ENCODE measurements at places on chromosomes 2 and 18.

GRCh38 chr2:98871506-98871905 is 64.5 kb downstream of the CRACDL start:
- no peak for DNase-seq

GRCh38 chr2:18491577-18491976 is 68.9 kb downstream of the RDH14 start:
- no peak for DNase-seq

- no peak for DNase-seq
Measured at GRCh38 chr2:118122594-118123281, 34.5 kb downstream of the INSIG2 start.

GRCh38 chr2:68279691-68280090 is 27.4 kb upstream of the PPP3R1 start:
- no peak for DNase-seq

DNA sequence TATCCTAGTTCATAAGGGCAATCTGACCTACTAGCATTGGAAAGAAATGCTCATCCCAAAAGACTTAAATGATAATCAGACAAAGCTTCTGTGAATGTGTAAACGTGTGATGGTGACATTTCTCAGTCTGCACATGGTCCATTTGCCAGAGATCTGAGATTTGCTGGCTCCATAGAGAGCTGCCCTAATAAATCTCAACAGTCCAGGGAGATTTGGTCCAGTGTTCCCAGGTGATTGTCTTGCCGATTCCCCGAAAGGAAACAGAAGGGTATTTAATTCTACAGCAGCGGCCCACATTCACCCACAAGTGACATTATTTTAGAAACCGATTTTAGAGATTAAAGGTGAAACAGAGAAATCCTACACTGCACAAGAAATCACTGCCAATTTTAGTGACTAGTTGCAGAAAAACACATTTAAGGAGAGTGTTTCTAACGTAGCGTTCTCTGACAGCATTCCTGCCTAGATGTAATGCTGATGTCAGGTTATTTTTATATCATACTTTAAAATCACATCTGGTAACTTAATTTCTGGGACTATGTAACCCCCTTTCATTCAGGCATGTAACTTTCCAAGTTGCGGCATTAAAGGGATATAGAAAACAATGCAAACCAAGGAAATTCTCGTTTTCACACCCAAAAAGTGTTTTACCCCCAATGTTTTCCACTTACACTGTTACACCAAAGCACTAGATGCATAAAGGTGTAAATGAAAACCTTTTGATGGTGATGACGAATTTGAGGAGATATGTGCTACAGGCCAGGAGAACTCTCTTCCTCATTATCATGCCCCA is 231.9 kb upstream of the FN1 start:
- no peak for DNase-seq

DNA sequence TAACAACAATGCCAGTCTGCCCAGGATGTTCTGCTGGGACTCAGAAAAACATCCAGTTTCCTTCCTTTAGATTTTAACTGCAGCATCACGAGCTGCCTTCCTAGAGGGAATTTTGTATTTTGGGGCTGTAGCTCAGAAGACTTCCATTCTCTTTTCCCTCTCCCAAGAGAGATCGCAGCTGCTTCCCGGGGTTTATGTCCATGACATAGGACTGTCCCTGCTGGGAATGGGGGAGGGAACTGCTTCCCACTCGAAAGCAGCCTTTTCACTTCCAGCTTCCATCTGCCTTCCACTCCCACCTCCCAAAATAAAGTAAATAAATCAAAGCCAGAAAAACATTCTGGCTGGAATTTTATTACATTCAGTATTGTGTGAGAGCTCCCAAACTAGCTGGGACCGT is 52.4 kb downstream of the LIMS1 start:
- DNase-seq: no peak

- no peak for DNase-seq
Measured at GRCh38 chr2:188265315-188265714, 26.4 kb upstream of the GULP1 start.

- no peak for DNase-seq
Measured at GRCh38 chr2:172116107-172116506, 13.4 kb upstream of the DLX2 start.

GRCh38 chr18:35680139-35680551 is 98.6 kb downstream of the GALNT1 start:
- DNase-seq: no peak

DNA sequence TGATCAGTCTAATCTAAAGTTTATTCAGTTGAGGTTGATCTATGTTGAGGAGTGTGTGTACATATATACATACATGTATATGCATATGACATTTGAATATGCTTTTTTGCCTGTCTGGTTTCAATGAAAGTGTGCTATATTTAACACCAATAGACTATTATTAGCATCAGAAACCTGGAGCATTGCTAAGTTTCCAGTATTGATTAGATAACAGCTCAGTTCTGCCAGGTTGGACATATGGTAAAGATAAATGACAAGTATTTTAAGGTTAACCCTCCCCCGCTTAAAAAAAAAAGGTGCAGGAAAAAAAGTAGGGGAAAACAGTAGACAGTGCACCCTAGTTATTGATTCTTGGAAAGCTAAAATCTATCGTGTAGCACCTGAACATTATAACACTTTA is 19.4 kb downstream of the CREB1 start:
- DNase-seq: no peak

DNA sequence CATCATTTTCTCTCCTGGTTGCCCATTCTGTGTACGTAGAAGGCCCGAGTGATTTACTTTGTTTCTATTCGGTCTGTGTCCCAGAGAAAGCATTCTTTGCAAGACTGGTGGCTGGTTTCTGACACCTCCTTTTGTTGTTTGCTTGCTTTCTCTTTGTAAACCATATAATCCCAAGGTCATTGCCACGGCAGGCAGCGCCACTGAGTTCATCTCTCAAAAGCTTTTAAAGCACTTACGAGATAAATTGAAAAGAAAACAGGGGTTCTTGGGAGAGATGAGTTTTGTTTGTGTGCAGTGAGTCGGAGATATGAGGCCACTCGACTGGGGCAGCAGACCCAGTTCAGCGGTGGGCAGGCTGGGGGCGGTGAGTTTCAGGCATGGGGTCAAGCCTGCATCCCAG is 137.6 kb downstream of the NCK2 start:
- DNase-seq: no peak

DNA sequence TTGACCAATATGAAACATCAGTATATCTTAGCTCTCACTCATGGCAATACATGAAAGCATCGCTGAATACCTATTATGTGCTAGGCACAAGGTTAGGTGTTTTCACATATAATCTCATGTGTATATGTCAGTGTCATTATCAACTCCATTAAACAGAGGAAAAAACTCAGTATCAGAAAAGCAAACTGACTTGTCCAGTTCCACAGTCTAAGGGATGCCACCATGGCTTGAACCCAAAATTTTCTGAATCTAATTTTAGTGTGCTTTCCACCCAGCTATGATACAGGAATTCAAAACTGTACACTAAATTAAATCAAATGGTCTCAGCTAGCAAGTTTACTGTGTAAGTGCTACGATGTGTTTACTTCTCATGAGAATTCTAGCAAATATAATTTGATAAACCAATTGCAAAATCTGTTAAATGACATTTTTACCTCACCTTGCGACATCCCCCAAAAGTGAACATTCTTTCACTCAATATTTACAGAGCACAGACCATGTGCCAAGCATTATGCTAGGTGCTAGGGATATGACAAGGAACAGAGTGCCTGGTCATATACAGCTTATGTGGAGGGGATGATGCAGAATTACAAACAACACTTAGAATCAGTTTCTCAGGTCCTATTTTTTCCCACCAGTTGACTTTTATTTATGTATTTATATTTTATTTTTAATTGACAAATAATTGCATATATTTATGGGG is 211.6 kb downstream of the PID1 start:
- no peak for DNase-seq

DNA sequence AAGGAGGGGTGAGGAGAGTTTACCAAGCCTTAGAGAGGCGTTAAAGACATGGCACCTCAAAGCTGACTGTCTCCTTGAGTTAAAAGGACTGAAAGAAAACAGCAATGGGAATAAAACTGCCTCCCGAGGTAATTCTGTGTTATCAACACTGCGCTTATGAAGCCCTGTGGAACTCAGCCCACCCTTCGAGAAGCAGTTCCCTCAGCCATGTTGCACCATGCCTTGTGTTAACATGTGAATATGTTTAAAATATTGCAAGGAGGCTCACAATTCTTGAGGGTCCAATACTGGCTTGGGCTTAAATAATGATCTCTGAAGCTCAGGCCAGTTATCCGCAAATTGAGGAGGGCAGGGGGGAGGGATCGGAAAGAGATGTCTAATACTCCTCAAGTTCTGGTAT is 14.7 kb downstream of the KLF7 start:
- no peak for DNase-seq

- no peak for DNase-seq
Measured at GRCh38 chr2:168354499-168354898, 101.6 kb upstream of the CERS6 start.

- no peak for DNase-seq
Measured at GRCh38 chr2:9678544-9678943, 47.7 kb upstream of the YWHAQ start.

GRCh38 chr2:186709529-186710450 is 15.9 kb downstream of the FAM171B start:
- DNase-seq: no peak

DNA sequence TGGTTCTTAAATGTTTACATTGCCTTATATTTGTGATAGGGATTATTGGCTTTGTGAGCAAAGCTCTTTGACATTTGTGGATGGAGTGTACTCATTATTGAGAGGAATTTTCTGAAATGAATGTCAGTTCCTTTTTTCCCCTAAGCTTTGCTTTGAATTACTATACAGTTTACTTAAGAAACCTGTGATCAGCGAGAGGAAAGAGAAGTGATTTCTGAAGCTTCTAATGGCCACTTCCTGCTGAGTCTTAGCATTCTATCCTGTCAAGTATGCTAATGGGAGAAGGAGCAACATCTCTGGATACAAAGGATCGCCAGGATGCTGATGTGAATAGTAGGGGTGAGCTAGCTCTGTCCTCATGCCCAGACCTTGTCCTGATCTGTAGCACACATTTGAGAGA is 47.8 kb upstream of the MGAT5 start:
- no peak for DNase-seq

DNA sequence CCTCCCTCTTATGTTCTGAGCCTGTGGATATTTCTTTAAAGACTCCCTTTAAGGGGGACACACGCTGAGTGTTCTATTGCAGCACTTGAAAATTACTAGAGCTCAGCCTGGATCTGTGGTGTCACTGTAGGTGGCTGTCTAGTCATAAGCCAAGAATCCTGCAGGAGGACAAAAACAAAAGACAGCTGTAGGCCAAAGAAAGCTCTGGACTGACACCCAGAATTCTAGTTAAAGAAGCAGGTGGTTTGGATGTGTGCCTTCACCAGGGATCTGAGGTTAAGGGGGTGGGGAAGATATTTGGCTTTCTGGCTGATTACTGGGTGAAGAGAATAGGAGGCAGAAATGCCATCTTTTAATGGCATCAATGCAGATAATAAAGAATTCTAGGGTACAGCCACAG is 842.5 kb upstream of the NXPH2 start:
- DNase-seq: no peak

DNA sequence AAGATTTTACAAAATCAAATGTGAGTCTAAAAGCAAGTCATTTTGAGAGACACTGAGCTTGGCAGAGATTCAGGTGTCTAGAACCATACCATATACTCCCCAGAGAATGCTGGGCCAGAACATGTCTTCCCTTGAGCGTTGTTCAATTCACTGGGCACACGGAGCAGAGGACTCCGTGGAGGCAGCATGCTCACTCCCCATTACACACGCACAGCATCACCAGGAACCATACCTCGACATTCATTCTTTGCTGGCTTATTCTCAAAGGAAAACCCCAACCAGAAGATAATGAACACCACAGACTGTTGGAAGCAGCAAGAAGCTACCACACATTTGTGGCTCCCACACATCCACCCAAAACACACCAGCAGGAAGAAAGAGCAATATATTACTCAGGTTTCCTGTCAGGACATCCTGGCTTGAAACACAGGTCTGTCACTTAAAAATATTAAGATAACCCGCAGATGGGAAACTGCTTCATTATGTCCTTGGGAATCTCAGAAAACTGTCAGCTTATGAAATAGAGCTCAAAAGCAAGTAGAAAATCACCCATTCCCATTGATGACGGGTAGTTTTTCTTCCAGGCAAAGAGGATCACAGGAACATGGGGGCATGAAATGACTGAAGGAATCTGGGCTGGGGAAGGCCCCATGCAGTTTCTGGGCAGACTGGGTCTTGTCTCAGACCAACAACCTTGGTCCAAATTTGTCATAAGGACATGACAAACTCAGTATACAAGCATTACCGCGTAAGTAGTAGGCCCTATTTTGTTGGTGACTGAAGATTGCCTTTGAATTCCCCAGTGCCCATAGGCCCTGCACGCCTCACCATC is 46.4 kb downstream of the PCBP1 start:
- no peak for DNase-seq

- no peak for DNase-seq
Measured at GRCh38 chr2:16729335-16729734, 63.7 kb upstream of the CYRIA start.

DNA sequence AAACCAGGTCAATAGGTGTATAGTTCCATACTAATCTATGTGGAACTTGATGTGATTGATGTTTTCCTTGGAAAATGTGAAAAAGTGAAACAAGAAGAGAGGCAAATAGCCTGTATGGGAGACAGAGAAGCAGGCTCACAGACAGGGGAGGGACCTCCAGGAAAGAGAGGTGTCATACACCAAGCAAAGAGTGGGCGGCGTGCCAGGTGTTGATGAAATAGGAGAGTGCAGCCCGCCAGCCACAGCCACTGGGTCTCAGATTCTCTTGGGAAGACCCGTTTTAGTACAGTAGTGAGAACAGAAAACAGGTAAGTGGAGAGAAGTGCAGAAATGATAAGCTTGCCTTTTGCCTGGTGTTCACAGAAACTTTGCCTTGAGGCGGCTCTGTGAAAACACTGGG is 301.9 kb downstream of the ZNF407 start:
- DNase-seq: no peak

DNA sequence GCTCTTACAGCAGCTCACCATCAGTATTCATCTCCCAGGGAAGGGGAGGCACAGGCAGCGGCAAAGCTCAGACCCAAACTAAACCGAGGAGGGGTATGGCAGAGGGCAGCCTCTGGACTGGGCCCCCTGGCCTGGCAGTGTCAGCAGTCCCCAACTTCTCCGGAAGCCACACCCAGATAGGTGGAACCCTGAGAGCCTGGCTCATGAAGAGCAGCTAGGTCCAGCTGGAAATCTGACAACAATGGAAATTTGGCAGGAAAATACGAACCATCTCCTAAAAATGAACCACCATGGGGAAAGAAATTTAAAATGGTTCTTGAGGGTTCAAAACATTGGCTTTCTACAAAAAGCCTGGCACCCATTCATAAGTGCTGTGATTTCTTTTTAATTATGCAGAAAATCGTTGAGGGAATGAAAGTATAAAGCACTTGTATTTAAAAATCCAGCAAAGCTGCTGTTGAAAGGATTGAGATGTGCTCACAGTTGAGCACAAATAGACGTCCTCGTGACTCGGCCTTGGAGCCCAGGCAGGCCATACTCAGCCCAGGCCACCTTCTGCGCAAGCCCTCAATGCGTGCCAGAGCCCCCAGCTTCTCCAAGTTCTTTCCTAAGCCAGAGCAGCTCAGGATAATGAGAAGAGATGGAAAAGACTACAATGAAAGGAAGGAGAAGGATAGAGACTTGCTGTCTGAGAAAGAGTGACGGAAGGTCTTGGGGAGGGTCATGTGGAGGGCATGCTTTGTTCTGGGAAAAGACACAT is 93.0 kb downstream of the COL6A3 start:
- DNase-seq: no peak

GRCh38 chr2:191748528-191749180 is 70.7 kb downstream of the NABP1 start:
- no peak for DNase-seq

- no peak for DNase-seq
Measured at GRCh38 chr2:19256121-19256601, 102.3 kb downstream of the OSR1 start.
